ENCODE measurements at places on chromosomes 4 and X. TPM values are rescaled to one million over a fixed set of nuclear protein-coding genes. Genes with fewer than 3 reads are reported as not detected.

- DNase-seq = no peak
Observed at GRCh38 chrX:53291596-53291995, 10.2 kb upstream of the IQSEC2 start.

DNA sequence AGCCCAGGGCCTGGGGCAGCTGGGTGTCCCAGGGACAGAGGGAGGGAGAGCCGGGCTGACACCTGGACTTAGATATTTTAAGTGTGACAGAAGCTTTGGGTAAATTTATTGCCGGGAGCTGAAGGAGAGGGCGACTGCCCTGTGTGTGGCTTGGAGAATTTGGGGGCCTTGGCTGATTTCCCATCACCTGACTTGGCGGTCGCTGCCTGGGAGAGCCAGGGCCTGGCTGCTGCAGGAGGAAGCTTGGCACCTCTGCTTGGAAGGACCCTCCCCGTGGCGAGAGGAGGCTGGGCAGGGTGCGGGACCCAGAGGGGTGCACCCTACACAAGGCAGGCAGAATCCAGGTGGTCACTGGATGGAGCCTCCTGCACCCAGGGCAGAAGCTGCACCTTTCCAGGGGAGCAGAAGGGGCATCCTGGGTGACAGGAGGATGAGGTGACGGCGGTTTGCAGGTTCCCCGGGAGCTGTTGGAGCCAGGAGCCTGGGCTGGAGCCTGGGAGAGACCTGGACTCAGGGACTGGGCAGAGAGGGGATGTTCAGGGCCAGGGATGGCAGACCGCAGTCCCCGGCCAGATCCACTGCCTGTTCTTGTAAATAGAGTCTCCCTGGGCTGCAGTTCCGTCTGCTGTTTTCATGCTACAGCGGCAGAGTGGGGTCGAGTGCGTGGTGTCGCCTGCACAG is 72.0 kb downstream of the RGS12 start:
- DNase-seq = no peak

The SCRG1 gene
- total RNA-seq = 0.71 TPM

DNA sequence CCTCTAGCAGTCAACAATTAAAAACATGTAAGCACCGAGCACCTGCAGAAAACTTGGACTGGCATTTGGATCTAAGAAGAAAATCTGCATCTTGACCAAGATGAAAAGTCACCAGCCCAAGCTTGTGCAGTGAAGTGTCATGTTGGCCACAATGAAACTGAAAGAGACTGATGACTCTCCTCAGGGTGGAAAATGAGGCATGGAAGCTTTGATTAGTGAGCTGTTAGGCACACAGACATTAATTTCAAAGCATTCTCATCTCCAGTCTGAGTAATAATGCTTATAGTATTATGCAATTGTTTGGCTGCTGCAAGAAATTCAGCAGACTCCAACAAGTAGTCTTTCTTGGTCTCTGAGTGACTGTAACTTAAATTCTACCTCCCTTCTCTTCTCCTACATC is 150.1 kb downstream of the AR start:
- DNase-seq = no peak

- DNase-seq = no peak
Observed at GRCh38 chr4:118842055-118842454, 6.1 kb upstream of the SEC24D start.

The TRIM61 gene
- total RNA-seq = not detected

The ETDB gene
- total RNA-seq = not detected

DNA sequence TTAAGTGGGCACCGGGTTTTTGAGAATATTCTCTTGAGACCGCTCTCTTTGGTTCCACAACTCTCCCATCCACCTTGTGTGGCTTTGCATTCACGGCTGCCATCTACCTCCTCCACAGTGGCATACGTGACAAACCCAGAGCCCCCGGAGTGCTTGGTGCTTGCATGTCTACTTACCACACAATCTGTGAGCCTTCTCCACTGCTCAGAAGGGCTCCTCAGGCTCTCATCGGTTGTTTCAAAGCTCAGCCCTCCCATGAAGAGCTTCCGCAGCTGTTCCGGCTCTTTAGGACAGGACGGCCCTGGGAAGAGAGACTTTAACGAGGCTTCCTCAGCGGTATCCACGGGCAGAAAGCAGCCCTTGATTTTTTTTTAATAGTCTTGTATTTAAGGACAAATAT is 167.6 kb upstream of the ANK2 start:
- DNase-seq = no peak

DNA sequence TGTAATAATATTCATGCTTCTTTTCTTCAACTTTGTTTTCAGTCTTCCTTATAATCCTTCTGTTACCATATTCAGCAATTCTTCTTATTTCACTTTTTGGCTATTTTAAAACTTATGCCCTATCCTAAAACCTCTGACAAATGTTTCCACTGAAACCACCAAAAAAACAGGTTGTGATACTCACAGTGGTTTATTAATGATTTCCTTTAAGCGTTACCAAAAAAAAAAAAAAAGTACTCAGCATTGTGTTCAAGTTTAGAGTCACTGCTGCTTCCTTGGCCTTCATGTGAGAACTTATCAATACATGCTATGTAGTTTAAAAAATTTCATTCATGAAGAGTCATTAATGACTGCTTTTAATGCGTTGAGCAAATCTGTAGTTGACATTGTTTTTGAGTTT is 35.4 kb upstream of the UGT2A3 start:
- no peak for DNase-seq

DNA sequence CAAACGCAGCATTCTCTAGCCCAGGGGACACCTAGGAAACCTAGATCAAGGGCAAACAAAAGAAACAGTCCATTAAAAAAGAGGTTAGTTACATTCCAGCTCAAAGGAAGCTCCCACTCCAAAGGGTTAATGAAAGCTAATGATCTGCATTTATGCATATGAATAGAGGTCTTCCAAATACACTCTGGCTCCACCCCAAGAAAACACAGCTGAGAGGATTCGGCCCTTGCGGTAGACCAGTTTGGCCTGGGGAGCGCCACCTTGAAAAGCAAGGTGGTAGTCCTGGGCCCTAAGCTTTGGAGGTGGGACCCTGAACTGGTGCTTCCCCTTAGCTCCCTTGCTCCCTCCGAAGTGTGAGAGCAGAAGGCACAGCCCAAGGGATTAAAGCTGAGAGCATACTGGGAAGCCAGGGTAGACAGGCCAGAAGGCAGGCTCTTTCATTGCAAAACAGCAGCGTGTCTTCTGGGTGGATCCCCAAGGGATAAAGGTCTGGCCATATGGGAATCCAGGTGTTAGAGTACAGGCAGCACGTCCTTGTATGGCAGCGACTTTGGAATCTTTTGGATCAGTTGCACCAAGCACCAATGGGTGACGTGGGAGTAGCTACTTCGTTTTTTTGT is 3.7 kb downstream of the GABRQ start:
- no peak for DNase-seq

DNA sequence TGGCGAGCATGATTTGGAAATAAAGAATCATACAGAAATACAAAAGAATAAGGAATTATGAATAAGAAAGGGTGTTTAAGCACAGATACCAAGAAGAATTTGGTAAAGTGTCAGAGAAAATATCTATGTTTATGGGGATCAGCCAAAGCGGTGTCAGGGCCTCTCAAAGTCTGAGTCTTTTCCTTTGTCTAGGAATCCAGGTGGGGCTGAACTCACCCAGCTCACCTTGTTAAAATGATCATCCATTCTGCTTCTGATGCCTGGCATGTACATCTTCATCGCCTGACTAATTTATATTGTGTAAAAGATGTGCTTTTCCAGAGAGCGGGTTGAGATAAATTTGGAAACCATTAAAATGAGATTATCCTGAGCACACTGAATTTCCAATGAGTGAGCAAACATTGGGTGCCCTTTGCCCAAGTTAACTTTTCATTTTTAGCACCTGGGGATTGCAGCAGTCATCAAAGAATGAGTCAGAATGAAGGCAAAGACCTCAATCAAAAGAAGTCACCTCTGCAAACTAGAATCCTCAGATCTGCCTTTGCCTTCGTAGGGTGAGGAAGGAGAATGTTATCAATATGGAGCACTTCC is 141.9 kb upstream of the ANXA3 start:
- DNase-seq = no peak

GRCh38 chr4:124464836-124465235 is 247.7 kb downstream of the ANKRD50 start:
- no peak for DNase-seq

- DNase-seq = no peak
Observed at GRCh38 chrX:16975233-16975632, 28.8 kb downstream of the REPS2 start.

DNA sequence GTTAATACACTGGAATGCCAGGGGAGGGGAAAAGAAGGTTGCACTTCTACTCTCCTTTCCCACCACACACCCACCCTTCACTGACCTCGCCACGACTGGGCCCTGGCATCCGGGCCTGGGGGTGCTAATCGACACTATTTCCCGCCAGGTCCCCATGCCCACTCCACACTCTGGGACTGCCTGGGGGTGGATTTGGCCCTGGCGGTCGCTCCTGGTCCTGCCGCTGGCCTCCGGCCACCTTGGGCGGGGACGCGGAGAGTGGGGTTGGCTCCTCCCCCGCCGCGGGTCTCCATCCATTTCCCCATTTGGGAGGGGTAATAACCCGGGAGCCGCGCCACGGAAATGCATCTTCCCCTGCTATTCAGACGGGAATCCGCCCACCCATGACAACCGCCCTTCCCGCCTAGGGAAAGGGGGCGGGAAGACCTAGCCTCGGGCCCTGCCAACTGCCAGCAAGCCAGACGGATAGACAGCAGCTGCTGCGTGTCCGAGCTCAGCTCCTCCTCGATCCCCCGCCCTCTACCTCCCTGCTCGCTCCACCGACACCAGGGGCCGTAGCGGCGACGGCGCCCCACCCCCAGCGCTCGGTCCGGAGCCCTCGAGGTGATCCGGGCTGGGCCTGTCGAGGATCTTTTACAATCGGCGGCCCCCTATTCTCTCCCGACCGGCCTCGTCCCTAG is 78.1 kb downstream of the RLIM start:
- peak; percentile 21 for DNase-seq

DNA sequence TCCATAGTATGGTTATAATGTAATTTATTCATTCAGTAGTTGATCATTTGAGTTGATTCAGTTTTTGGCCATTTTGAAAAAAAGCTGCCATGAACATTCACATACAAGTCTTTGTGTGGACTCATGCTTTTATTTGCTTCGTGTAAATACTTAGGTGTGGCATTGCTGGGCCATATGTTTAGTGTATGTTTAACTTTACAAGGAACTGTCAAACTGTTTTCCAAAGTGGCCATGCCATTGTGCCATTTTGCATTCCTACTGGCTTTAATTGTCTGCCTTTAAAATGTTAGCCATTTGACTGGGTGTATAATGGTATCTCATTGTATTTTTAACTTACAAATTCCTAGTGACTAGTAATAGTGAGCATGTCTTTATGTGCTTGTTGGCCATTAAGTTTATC is 8.8 kb downstream of the MTM1 start:
- no peak for DNase-seq

DNA sequence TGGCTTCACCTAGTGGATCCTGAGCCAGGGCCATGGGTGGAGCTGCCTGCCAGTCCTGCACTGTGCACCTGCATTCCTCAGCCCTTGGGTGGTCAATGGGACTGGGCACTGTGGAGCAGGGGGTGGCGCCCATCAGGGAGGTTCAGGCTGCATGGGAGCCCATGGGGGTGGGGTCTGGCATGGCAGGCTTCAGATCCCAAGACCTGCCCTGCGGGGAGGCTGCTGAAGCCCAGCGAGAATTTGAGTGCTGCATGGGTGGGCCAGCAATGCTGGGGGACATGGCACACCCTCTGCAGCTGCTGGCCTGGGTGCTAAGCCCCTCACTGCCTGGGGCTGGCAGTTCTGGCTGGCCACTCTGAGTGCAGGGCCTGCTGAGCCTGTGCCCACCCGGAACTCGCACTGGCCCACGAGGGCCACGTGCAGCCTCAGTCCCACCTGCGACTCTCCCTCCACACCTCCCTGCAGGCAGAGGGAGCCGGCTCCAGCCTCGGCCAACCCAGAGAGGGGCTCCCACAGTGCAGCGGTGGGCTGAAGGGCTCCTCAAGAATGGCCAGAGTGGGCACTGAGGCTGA is 270.0 kb downstream of the CENPC start:
- DNase-seq = no peak

- DNase-seq = no peak
Observed at GRCh38 chr4:47711183-47711582, 126.7 kb downstream of the CORIN start.

The GAGE13 gene
- total RNA-seq = not detected

The RAB9B gene
- 0.25 TPM for total RNA-seq

Data from lower leg skin (tissue), 4 donors.